ENCODE measurements at places on chromosomes 2 and 18.

- no peak for DNase-seq
These were observed 55.3 kb downstream of the PLA2R1 start for GRCh38 chr2:160007111-160007510.

DNA sequence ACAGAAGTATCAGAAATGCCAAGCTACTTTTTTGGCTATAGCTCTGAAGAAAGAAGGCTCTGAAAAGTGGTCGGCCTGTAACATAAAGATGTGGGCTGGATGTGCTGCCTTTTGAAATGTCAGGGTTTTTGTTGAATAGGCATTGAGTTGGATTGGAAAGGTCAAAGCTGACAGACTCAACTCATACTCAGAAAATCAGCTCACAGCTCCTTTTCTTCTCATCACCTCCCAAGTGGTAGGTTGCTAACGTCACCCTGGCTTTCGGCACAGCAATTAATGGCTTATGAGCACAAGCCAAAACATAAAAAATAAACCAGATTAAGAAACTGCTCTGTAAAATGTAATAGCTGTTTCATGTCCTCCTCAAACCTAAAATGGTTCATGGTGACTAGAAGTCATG lies 68.3 kb downstream of the KCNF1 start:
- no peak for DNase-seq

DNA sequence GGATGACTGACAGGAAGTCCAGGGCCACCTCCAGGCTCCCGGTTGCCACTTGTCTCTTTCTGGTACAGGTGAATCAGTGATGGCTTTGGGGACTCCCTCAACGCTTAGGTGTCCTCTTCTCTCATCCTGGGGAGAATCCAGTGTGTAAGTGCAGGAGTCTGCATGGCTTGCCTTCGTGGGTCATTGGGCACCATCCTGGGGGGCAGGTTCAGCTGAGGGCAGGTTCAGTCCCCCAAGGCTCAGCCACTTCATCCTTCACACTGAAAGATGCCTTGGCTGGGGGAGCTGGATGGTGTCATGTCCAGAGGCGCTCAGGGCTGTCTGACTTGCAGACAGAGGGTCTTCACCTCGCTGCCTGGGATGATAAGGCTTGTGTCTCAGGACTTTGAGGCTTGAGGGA lies 29.2 kb downstream of the SH3RF3 start:
- no peak for DNase-seq

- DNase-seq: no peak
These were observed 4.5 kb downstream of the IDH1 start for GRCh38 chr2:208250388-208250787.

GRCh38 chr2:27001950-27002349 lies 30.8 kb upstream of the TMEM214 start:
- no peak for DNase-seq

- DNase-seq: peak; percentile 37
These were observed 15.7 kb downstream of the ZFP36L2 start for GRCh38 chr2:43210467-43211303.

DNA sequence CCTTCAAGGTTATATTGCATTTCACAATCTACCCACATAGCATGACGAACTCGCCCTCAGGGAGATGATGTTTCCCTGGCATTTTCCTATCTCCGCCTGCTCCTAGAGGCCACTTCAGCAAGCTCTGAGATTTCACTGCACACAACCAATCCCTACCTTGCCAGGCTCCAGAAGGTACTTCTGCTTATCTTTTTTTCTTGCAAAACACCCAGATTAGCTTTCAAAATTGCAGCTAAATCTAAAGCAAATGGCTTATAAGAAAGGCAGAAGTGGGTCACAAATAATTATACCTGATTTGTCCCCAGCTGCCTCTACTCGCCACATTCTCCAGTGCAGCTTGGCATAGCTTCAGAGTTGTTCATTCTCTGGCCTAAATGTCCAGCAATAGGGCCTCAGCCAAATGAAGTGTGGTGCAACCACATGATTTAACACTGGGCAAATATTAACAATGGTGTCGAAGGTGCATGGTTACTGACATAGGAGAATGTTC lies 32.4 kb upstream of the MRPL19 start:
- no peak for DNase-seq

- DNase-seq: no peak
These were observed 43.9 kb downstream of the WDR75 start for GRCh38 chr2:189485146-189485545.

DNA sequence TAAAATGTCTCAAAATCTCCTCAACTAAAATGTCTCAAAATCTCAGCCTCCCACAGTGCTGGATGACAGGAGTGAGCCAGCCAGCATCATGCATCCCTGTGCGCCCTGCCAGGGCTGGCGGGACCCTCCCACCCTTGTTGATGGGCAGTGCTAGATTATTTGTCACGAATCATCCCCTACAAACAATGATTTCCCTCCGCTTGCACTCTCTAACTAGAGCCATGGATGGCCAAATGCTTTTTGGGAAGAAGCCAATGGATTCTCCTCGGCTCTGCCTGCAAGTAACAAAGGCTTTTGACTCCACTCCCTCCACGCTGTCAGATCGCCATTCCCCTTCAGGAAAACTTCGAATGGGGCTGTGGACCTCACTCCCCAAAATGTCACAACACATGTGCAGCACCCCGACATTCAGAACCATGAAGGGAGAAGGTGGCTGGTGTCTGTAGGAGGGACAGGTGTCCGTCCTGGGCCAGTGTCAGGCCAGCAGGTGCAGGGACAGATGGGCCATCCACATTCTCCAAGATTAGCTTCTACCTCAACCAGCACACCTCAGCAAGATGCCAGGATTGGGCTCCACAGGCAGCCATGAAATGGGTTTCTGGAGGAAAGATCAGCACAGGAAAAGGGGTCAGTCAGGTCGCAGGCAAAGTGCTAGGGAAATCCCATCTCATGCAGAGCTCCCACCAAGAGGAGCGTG lies 11.5 kb downstream of the AMER3 start:
- no peak for DNase-seq

GRCh38 chr2:148721520-148721931 lies 77.0 kb downstream of the EPC2 start:
- no peak for DNase-seq

GRCh38 chr2:85649201-85650190 lies 18.5 kb downstream of the SFTPB start:
- DNase-seq: no peak

GRCh38 chr2:127778447-127778846 lies 32.5 kb downstream of the WDR33 start:
- DNase-seq: no peak

DNA sequence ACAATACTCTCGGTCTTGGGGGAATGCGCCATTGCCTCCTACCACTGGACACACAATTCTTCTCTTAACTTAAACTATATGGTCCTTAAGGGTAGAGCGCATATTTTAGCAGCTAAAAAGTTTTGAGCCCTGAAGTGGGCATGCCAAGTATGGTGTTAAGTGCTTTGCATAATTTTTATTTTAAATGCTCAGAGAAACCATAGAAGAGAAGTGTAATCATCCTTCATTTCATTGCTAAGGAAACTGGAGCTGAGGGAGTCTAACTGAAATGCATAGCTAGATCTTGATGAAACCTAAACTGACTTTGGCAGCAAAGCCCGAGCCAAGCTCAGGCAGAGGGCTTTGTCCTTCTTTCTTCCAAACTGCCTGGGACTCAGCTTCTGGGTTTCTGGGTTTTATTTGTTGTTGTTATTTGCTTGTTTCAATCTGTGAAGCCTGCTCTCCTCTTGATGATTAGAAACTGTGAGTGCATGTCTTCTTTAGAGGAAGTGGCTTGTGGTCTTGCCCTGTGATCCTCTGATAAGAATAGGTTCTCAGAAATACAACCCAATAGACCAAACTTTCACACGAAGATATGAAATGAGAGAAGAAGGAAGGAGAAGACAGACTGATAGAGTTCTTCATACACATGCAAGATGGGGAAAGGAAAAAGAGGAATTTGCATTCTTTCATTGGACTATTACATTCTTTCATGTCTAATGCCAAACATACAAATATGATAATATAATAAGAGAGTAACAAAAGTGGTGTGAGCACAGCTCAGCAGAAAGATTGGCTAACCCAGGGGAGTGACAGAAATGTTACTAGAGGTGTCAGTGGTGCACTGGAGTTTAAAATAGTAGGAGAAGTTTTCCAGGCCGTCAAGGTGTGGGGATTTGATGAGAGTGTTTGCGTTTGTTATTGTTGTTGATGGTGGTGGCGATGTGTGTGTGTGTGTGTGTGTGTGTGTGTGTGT lies 7.5 kb upstream of the RNF144A start:
- peak; percentile 58 for DNase-seq

- DNase-seq: no peak
These were observed 14.8 kb upstream of the CLASP1 start for GRCh38 chr2:121664086-121664485.

DNA sequence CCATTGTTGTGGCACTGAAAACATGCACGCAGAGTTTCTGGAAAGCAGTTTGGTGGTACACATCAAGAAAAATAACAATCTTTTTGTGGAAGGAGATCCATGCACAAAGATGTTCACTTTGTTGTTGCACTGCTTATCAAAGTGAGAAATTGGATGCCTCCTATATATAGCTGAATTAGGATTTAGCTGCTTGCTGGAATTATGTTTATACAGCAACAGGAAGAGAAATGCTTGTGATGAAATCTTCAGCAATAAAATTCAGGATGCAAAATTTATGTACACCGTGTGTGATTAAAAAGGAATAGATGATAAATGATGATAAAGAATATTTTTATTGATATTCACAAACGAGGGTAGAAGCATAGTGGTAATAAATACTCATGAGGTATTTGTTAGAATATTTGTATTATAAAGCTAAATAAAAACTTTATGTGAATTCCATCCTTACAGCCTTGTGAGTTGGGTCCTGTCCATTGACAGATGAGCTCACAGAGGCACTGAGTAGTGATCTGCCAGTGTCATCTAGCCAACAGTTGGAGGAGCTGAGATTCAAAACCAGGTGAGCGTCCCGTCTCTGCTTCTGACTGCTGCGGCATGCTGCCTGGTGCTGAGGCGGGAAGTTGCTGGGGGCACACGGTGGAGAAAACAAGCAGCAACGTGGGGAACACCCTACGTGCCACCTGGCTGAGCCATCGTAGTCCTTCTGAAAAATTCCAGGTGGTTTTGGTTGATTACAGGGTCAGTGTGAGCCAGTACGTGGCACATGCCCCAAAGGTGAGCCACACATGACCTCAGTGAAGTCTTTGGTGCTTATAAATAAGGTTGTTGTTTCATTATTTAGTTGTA lies 80.2 kb downstream of the ASAP2 start:
- DNase-seq: no peak

GRCh38 chr18:46374850-46375249 lies 270.7 kb downstream of the HAUS1 start:
- DNase-seq: no peak

GRCh38 chr2:36367895-36368353 lies 12.3 kb downstream of the CRIM1 start:
- no peak for DNase-seq
